ENCODE measurements at places on chromosomes 2 and 18. TPM values are rescaled to one million over a fixed set of nuclear protein-coding genes. Genes with fewer than 3 reads are reported as not detected.

GNLY gene
- 0.30 TPM for total RNA-seq

SPATA3 gene
- not detected for total RNA-seq

RNF152 gene
- total RNA-seq: 0.01 TPM

CRACDL gene
- total RNA-seq: 2.5 TPM

KCNE4 gene
- total RNA-seq: 0.50 TPM

POLR1B gene
- total RNA-seq: 26.5 TPM

ARHGAP15 gene
- not detected for total RNA-seq

Measured in A549 treated with Mapracorat at 1 μM for 4 hours (cell line).